Amniotic stem cell (primary cell): ENCODE measurements at places on chromosomes 5 and 9.

- DNase-seq, result no peak
These were observed 6.4 kb downstream of the CMBL start for GRCh38 chr5:10301266-10301665.

DNA sequence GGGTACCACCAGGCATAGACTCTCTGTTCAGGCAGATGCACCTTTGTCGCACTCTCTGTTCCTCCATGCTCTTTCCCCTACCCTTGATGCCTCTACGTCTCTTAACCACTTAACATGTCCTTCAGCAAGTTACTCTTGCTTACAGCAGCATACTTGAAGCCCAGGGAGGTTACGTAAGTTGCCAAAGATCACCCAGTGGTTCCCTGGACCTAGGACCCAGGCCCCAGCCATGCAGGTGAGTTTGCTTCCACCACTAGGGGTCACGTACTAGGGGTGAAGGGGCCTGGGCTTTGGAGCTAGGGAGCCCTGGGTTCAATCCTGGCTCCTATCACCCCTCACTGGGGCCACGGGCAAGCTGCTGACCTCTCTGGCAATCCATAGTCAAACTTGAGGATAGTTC, 8.9 kb downstream of the AKNA start:
- no peak for DNase-seq

DNA sequence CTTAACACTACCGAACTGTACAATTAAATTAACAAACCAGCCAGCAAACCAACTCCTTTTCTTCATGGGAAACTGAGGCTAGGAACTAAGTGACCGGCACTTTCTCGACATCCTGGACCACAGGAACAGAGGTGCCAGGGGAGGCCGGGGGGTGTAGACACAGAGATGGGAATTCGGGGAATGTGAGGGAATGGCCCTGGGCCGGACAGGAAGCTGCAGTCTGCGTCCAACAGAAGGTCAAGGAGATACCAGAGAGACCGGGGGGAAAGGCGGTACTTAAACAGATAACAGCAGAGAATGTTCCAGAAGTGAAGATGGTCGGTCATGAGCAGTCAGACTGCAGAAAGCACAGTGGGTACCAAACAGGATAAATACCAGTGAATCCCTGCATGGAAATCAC, 40.3 kb downstream of the DBH start:
- DNase-seq, result no peak

DNA sequence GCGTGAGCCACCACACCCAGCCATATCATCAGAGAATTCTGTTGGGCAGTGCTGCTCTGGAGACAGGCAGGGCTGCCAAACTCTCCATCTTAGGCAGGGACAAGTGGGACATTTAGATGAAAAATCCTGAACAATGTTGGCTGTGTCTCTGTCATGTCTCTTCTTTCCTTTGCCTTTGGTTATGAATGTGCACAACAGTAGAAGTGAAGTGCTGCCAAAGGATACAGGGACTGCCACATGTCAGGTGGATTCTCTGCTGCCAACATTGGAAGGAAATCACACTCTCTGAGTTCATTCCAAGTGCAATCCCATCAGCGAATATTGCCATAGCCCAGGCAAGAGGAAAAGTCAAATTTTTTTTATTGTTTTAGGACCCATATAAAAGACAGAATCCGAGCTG, 348.8 kb downstream of the TRPM3 start:
- no peak for DNase-seq

DNA sequence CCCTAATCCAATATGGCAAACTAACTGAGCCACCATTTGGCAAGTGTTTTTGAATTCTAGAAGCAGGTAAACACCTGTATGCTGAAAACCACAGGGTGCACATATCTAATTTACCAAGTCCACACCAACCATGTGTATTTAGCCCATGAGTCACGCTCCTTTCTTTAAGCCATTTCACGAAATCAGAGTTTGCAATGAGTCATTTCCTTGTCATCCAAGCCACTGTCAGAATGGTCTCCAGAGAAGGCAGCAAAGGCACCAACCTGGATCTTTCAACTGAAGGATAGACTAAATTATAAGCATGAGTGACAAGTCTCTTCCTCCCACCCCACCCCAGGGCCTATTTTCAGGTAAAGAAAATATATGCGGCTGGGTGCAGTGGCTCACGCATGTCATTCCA, 110.0 kb downstream of the PAX5 start:
- peak; percentile 60 for DNase-seq

- peak; percentile 58 for DNase-seq
These were observed 348.5 kb downstream of the BNC2 start for GRCh38 chr9:16521868-16522411.

- DNase-seq, result no peak
These were observed 47.3 kb downstream of the MED27 start for GRCh38 chr9:132032238-132032950.

- DNase-seq, result no peak
These were observed 64.2 kb upstream of the ECM2 start for GRCh38 chr9:92599938-92600461.

- no peak for DNase-seq
These were observed 11.3 kb downstream of the MYOZ3 start for GRCh38 chr5:150672237-150672883.

GRCh38 chr5:39517800-39518199, 93.0 kb upstream of the DAB2 start:
- peak; percentile 45 for DNase-seq

GRCh38 chr5:138149530-138149929, 10.3 kb upstream of the NME5 start:
- DNase-seq, result no peak

DNA sequence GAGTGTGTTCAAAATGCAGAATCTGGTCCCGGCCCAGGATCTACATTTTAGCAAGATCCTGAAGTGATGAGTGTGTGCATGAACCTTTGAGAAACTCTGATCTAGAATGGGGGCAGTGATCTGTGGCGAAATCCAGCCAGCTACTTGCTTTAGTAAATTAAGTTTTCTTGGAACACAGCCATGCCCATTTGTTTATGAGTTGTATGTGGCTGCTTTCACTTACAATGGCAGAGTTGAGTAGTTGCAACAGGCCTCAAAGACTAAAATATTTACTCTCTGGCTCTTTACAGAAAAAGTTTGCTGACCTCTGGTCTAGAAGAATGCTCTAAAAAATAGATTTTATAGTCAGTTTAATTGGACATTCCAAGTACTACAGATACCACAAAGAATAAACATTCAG, 588.3 kb downstream of the BNC2 start:
- no peak for DNase-seq

DNA sequence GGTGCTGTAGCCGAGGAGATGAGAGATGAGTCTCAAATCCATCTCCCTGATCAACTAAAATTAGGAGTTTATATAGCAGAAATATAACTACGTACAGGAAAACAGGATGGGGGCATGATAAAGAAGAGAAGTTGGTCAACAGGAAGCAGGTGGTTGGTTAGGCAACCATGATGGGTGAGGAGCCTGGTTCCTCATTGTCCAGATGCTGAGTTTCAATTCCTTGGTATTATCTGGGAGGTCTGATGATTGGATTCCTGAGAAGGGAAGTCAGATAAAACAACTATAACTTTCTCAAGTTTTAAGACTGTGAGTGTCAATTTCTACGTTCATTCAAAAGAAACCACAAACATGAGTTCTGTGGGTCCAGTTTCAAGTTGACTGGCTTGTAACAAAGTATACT, 323.9 kb downstream of the MTRR start:
- DNase-seq, result no peak

DNA sequence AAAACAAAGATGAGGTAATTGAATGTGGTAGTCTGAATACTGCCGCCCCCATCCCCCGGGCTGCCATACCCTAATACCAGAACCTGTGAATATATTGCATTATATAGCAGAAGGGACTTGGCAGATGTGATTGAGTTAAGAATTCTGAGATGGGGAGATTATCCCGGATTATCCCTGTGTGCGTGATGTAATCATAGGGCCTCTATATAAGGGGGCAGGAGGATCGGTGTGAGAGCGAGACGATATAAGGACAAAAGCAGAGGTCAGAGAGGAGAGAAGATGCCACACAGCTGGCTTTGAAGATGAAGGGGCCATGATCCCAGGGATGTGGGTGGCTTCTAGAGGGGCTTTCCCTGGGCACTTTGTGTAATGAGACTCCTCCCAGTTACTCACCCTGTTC, 101.7 kb upstream of the TLE1 start:
- no peak for DNase-seq

DNA sequence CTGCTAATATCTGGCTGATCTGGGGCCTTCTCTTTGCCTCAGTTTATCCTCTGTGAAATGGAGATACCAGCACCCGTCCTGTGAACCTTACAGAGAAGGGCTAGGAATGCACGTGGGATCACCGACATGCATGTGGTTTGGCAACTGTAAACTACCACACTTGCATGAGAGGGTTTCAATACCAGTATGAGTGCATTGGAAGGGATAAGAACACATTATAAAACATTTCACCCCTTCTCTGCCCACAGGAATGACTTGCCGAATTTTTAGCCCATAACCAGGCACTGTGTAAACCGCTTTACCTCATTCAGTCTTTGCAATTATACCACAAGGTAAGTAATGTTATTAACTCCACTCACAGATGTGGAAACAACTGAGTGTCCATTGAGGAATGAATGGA, 8.9 kb upstream of the RAB14 start:
- no peak for DNase-seq

DNA sequence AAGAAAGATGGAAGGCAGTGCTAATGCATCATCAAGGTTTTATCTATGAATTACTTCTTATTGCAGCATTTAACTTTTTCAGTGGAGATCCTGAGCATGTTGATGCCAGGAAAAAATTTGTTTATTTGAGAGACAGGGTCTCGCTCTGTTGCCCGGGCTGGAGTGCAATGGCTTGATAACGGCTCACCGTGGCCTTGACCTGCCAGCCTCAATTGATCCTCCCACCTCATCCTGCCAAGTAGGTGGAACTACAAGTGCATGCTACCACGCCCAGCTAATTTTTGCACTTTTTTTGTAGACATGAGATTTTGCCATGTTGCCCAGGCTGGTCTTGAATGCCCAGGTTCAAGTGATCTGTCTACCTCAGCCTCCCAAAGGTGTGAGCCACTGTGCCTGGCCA, 47.2 kb downstream of the AOPEP start:
- DNase-seq, result no peak

DNA sequence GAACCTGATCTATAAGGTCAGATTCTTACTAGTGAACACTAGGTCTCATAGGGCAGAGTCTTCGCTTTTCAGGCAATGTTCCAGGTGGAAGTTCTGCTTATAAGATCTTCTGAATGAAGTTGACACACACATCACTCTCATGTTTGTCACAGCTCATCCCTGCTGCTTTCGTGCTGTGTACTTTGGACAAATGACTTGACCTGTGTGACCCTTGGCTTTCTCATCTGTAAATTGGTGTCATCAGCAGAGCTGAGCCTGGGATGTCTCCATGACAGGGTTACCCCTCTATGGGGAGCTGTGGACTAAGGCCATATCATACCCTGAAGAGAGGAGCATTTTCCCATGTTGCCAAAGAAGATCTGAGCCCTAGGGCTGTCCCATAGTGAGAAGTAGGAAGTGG, 2.8 kb downstream of the DELE1 start:
- no peak for DNase-seq
